ENCODE measurements at places on chromosomes 1 and 21.
A peak's percentile ranks its signal among the peaks of the same experiment; 100 is the strongest.

DNA sequence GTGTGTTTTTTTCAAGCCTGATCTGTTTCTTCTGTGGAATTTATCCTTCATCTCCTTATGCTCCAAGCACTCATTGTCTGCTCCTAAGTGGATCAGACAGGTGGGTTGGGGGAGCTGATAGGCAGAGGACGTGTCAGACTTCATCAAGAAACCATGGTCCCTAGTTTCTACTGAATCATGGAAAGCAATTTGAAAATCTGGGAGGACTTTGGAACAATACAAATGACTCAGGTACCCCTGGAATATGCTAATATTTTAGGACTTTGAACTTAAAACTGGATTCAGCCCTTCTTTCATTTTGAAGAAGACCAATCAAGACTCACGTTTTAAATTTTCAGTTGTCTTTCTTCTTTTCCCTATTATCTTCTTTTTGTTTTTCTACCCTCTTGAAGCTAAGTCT lies 7.7 kb downstream of the ABCG1 start:
- no peak for DNase-seq

GRCh38 chr1:156838972-156839371 lies 19.9 kb downstream of the INSRR start:
- DNase-seq, result peak; percentile 42

DNA sequence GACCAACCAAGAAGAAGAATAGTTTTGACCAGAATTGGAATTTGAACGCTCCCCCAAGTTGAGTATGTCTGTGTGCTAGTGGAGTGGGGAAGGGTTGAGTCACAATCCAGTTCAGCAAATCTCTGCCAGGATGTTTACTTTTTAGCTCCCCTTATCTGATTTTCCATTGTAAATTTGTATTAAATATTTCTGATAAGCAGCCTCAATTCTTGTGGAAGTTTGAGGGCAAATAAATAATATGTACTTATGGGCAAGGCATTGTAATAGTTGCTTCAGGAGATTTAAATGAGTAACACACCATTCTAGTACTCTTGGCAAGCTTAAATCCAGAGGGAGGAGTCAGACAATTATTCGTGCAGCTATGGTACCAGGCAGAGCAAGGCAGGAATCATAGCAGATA lies 14.4 kb downstream of the CXADR start:
- DNase-seq, result no peak

- peak; percentile 73 for DNase-seq
Measured at GRCh38 chr1:998995-999724, 737 bp downstream of the HES4 start.

DNA sequence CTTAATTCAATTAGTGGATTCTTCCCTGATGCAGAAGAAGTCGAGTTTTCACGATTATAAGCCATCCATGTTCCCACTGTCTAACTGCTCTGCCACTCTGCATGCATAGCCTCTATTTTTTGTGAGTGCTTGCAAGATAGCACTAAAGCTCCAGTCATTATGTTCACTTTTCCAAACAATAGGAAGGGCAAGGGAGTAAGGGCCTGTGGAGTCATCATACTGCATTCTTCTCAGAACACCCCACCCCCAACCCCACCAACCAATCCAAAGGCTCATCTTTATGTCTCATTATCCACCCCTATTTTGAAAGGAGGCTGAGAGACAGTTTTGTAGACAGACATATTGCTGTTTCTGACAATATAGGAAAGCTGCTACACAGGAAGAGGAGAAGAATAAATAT lies 471.7 kb upstream of the ADGRL2 start:
- DNase-seq, result no peak

DNA sequence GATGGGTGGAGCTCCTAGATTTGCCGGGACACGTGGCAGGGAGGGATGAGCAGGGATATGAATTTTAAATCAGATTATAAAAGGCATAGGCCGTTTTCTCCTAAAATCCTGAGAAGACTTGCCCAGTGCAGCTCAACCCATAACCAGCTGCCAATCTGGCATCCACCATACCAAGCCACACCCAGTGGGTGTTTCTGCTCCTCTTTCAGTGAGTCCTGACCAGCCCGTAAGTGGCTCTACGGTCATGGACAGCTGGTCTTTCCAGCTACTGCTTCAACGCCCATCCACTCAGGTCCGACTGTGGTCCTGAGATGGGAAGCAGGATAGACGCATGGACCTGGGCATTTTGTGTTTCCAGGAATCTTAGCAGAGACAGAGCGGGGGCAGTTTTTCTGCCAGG lies 107.2 kb downstream of the LAMC2 start:
- no peak for DNase-seq

- no peak for DNase-seq
Measured at GRCh38 chr1:219244864-219245263, 71.2 kb downstream of the LYPLAL1 start.

- DNase-seq, result no peak
Measured at GRCh38 chr21:37475186-37475868, 108.8 kb downstream of the DYRK1A start.

DNA sequence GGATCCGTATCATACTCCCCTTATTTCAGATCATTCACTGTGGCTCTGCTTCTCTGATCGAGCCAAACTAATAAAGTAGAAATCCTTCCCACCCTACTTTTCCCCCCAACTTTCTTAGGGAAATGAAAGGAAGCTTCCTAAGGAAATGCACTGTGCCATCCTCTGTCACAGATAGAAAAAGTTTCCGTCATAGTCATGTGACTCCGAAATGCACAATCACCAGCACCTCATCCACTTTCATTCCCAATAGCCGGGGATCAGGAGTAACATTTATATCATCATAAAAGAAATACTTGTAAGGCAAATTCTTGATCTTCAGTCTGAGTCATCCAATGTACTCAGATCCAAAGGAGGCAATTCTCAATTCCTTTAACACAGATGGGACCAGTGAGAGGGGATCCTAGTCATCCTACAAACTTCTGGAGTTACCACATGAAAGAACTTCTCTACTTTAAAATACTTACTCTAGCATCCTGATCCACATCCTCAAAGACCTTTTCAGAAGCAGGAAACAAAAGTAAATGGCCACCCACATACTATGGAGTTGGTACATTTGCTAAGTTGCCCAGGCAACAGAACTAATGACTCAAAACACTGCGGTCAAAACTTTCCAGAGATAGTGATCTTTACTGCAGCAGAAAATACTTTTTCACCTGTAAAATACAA lies 97.8 kb upstream of the ZC3H11B start:
- no peak for DNase-seq

- DNase-seq, result no peak
Measured at GRCh38 chr1:227888404-227889046, 59.2 kb downstream of the WNT9A start.

DNA sequence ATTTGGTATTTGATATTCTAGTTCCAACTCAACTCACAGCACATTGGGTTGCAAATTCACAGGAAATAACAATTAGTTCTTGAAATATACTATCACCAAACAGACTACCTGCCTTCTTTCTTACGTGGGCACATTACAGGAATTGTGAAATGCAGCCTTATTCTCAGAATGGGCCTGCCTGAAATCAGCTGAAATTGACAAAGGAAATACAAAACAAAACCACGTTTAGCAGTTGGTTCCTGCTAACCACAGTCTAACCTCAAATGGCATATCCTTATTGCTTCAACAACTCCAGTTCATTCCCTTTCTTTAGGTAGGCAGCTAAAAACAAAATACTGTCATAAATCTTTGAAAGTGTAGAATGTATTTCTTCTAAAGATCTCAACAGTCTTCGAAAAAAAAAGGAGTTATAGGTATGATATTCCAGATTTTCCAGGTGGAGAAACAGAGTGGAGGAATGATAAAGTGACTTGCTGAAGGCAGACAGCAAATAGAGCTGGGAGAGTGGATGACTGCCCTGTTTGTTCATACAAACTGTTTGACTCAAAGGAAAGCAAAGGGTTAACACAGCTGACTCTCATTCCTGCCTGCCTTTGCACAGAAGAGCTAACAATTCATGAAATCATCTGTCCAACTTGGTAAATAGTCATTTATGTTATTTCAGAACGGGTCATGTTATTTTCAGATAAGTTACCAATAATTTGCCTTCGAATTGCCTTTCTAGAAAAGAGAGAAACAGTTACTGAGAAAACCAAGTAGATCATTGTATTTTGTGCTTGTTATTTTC lies 1.6 kb upstream of the GREM2 start:
- DNase-seq, result no peak

DNA sequence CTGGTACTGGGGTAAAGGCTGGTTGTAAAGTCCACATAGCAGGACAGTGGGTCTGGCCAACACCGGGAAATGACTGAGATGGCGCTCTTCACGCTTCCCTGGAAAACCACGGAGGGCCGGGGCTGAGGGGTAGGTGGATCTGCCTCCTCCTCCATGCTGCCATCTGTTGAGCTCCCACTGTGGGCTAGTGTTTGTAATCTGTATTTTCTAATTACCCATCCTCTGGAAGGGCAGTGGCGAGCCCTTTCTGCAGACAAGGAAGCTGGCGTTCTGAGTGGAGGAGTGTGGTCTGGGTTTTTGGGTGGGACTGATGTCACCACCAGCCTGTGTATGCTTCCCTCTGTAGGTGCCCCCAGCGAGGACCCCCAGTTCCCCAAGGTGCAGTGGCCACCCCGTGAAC lies 34.1 kb upstream of the LHX4 start:
- no peak for DNase-seq

DNA sequence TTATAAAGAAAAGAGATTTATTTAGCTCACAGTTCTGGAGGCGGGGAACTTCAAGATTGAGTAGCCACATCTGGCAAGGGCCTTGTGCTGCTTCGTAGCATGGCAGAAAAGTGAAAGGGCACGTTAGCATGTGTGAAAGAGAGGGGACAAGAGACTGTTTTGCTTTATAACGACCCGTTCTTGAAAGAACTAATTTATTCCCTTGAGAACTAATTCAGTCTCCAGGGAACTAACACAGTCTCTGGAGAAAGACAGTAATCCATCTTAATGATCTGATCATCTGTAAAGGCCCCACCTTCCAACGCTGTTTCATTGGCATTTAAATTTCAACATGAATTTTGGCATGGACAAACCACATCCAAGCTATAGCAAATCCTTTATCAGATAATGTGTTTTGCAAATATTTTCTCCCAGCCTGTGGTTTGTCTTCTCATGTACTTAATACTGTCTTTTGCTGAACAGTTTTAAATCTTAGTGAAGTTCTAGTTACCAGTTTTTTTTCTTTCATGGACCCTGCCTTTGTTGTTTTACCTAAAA lies 26.1 kb downstream of the MTR start:
- no peak for DNase-seq

DNA sequence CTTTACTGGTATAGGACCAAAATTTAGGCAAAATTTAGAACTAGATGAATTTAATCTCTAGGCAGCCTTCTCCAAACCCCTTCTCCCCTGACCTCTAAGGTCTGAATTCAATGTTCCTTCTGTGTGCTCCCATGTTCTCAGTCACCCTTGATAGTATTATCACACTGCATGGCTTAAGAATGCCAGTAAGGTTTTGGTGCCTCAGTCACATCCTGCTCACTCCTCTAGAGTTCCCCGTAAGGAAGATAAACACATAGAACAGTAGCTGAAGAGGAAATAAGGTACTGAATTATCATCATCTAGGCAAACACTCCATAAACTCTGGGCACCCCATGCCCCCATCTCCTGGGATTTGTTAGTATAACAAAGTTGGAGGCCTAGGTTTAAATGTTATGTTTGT lies 18.2 kb downstream of the PRRX1 start:
- no peak for DNase-seq

DNA sequence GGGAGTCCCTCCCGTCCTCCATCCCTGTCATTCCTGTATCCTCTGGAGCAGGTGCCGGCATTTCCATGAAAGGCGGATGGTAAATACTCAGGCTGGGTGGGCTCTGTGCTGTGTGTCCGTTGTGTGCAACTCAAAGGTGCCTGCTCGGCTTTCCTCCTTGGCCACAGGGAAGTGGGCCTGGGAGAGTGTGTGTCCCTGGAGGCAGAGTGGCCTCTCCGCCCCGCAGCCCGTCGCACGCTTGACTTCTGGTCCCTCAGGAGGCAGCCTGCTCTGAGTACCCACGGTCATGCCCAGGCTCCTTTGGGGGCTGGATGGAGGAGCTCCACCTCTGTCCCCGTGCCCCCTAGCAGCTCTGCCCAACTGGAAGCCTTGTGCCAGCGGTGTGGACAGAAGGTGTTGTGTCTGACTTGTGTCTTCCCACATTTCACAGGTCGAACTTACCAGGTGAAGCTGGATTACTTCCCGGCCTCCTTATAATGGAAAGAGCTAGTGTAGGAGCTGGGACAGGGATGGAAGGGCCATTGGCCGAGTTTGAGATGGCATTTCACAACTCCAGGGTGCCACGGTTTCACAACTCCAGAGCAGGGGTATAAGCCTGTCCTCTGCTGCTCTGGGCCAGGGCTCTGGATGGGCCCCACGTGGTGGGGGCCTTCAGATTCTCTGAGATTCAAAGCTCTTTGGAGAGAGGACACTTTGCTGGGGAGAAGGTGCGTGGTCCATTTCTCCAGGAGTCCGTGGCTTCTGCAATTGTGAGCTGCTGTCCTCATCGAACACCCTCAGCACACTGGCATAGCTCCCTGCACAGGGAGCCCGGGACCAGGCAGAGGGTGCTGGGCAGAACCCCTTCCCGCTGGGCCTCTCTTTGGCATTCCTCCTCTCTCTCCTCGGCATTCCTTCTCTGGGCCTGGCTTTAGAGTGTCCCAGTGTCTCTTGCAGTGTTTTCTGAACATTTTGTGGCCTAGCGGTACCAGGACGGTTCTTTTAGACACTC lies 152.7 kb upstream of the COL6A1 start:
- peak; percentile 29 for DNase-seq

- no peak for DNase-seq
Measured at GRCh38 chr1:51928896-51929295, 50.4 kb upstream of the NRDC start.

DNA sequence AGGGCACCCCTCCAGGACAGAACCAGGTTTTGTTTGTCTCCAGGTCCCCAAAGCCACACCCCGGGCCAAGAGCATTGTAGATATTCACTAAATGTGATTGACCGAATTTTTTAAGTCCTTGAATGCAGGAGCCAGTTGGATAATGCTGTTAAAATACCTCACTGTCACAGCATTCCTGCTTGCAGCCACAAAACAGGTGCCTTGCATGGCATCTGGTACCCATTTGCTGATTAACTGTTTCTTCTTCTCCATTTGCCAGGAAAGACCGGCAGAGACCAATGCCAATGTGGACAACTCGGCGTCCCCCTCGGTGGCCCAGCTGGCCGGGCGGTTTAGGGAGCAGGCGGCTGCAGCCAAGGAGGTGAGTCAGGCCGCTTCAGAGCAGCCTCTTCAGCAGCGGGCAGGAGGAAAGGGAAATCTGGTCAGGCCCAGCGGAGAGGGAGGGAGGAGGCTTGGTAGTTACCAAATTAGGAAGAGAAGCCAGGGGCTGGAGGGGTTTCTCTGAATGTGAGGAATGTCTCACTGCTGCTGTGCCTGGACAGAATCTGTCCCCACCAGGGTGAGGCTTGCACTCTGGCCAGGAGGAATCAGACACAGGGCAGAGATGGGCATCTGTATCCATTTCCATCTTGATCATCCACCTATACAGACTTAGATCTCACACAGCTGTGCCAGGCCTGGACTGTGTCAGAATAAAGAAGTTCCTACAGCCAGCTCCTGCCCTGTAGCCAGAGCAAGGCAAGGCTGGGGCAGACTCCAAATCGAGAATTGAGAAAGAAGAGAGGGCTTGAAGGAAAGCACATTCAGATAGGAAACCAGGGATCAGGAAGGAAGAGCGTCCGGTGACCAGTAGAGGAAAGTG lies 37.9 kb upstream of the MPZL1 start:
- DNase-seq, result no peak

- no peak for DNase-seq
Measured at GRCh38 chr21:37534431-37534830, 167.9 kb downstream of the DYRK1A start.

All from pancreas (tissue), 10 donors.